Temporal lobe (tissue), 4 donors: ENCODE measurements at places on chromosomes 5 and 9. TPM values are rescaled to one million over a fixed set of nuclear protein-coding genes. Genes with fewer than 3 reads are reported as not detected.

RORB gene
- 49.9 TPM for total RNA-seq

MRPS30 gene
- total RNA-seq: 116 TPM

ABO gene
- total RNA-seq: not detected

NAIP gene
- total RNA-seq: 20.7 TPM

SPARC gene
- total RNA-seq: 124 TPM

CSF2 gene
- total RNA-seq: not detected

SLC6A19 gene
- total RNA-seq: under 0.01 TPM

GPBP1 gene
- 118 TPM for total RNA-seq

PGGT1B gene
- 11.3 TPM for total RNA-seq

DIMT1 gene
- 12.0 TPM for total RNA-seq

CCNO gene
- total RNA-seq: not detected

ANKRD31 gene
- total RNA-seq: 0.49 TPM

ZNF483 gene
- total RNA-seq: 28.8 TPM

SPINK5 gene
- total RNA-seq: 0.25 TPM

ITK gene
- total RNA-seq: not detected

SHOC1 gene
- not detected for total RNA-seq

SLC6A7 gene
- total RNA-seq: 1.5 TPM

CDH9 gene
- total RNA-seq: 10.3 TPM

VCAN gene
- total RNA-seq: 208 TPM

PPIC gene
- total RNA-seq: 3.4 TPM

PCDHGA4 gene
- total RNA-seq: 7.9 TPM

UGT3A1 gene
- total RNA-seq: not detected

ADAMTS2 gene
- 1.7 TPM for total RNA-seq

SH3PXD2B gene
- total RNA-seq: 13.8 TPM

CAAP1 gene
- 10.6 TPM for total RNA-seq

VLDLR gene
- 50.4 TPM for total RNA-seq

RNF183 gene
- total RNA-seq: not detected

LCN9 gene
- not detected for total RNA-seq

QRFP gene
- total RNA-seq: not detected

KCNMB1 gene
- total RNA-seq: under 0.01 TPM

PRRX2 gene
- total RNA-seq: 0.25 TPM

NDUFS6 gene
- total RNA-seq: 14.5 TPM
